MG63 (cell line): ENCODE measurements at places on chromosomes 12 and 14.

GRCh38 chr12:127238107-127238506, 1028.9 kb upstream of the TMEM132C start:
- no peak for DNase-seq

DNA sequence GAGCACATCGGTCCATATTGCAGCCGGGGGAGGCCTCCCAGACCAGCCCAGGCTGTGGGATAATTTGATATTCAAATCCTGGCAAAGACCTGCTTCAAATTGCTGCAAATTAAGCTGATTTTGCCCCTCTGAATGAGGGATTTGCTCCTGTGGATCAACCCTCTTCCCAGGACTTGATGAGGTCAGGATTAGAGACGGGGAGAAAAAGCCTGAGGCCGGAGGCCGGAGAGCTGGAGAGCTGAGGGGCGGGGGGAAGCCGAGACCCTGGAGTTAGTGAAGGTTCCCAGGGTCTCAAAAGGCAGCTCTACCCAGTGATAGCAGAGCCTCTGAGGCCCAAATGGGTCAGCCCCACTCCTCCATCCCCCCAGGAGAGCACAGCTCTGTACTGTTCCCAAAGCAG, 17.5 kb upstream of the VSX2 start:
- DNase-seq: no peak

GRCh38 chr12:53726946-53727309, 324 bp downstream of the CALCOCO1 start:
- no peak for DNase-seq

- no peak for DNase-seq
Measured at GRCh38 chr12:21438643-21439042, 1.2 kb downstream of the PYROXD1 start.

GRCh38 chr14:51931308-51931707, 58.0 kb upstream of the RTRAF start:
- DNase-seq: no peak
